ENCODE measurements at places on chromosomes 3 and 15.

DNA sequence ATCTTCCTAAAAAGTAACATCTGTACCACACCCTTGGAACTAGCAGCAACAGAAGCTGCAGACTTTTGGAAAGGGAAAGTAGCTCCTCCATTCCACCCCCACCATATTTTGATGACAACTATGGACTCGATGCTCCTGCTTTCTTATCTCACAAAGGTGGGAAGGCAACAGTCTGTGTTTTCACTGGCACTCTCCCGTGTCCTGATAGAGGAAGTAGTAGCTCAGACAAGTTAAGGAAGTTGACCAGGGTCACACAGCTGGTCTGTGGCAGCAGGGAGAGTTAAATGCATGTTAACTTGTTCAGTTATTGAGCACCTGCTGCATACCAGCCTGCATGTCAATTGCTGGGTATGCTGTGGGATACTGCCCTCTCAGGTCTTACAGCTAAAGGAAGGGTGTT is 33.1 kb downstream of the BHLHE40 start:
- no peak for DNase-seq

DNA sequence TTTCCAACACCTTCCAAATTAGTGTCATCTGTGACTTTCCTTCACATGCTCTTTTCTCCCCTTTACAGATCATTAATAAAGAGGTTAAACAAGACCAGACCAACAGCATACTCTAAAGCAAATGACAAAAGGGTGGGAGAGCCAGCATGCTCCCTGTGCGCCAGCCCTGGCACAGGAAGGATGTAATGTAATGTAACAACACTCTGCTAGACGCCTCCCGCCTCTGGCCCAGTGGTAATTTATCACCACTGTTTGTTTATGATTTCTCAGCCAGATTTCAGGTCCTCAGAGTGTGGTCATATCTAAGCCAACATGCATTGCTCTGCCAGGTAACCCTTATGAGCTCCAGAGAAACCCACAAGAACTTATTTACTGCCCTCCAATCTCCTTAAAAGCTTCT is 189.5 kb upstream of the WNT5A start:
- DNase-seq = no peak

- no peak for DNase-seq
Observed at GRCh38 chr3:16192176-16192811, 17.8 kb downstream of the GALNT15 start.

DNA sequence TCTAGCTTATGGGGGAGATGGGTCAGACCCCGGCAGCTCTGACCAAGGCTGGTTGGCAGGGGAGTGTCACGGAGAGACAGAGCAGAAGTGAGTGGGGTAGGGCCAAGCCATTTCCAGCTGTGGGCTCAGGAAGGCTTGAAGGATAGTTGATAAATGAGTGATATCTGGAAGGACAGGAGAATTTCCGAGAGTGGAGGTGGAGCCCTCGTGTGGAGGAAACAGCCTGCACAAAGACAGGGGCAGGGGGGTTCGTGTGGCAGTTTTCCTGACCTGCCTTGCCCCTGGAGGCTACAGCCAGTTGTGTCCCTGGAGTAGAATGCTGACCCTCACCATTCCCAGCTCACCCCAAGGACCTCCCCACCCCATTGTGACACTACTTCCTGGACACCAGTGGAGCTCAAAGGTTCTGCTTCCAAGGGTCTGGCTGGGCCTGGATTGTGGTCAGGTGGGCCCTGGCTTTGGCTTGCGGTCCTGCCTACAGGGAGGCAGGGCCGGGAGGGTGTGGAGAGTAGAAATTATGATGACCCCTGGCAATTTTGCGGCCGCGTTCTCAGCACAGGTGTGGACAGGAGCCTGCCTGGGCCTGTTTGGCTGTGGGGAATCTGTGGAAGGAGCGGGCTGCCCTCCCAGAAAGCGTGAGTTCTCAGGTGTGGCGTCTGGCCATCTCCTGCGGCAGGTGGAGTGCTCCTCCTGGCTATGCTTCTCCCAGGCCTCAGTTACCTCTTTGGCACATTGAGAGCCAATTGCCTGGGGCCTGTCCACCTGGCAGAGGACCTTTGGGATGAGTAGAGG is at the start of gene SLC22A14:
SLC22A14 (plus strand) TSS at position 400 of the 792 bp plus-strand sequence. CDS start 23,733 bp downstream, outside the sequence.
- no peak for DNase-seq

DNA sequence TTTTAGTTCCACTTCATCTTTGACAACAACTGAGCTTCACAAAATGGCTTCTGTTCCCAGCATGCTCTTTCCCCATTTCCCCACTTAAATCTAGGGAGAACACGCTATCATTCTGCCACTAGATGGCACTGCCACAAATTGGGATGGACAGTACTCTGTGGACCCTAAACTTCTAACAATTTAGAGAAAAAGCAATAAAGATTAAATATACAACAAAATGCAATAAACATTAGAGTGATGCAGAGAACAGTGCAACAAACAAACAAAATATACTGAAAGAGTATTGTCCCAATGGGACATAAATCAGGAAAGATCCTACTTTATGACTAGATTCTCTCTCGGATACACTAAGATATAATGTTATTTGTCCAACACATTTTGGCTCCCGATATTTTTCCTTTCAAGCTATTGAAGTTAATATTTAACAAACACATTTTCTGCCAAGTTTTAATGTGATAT is 169.7 kb upstream of the TMCO5A start:
- DNase-seq = no peak

DNA sequence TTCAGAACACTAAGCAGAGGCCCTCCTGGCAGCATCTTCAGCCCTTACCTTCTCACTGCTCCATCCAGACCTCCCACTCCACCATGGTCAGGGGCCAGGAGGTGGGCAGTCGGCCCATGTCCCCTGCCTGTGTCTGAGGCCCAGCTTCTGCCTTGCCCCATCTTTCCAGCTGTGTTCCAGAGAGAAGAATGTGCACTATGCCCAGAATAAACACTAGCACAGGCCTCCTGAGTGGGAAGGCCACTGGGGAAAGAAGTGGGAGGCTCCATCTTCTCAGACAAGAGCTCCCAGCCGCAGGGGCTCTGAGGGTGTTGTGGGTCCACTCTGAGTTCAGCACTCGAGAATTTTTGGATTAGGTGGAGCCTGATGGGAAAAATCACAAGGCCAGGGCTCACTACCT is 44.5 kb downstream of the ADCY5 start:
- no peak for DNase-seq

DNA sequence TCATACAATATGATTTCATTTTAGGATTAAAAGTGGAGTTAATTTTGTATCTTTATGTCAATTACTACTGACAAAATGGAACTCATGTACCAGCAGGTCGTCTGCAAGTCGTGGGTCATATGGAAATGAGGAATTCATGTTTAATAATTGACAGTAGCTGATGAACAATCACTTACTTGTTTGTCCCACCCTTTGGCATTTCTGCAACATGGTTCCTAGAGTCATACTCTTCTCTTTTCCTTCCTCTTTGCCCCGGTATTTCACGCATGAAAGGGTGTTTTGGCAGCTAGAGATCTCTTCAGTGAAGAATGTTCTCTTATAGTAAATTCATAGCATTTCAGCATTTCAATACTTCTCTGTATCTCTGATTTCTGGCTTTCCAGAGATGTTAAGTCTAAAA is 133.3 kb upstream of the SLC24A5 start:
- DNase-seq = no peak

- DNase-seq = no peak
Observed at GRCh38 chr3:127775398-127776109, 46.8 kb downstream of the MGLL start.
